Hepatocyte (in vitro differentiated cells): ENCODE measurements at places on chromosomes 4 and X.

GRCh38 chr4:72817012-72817411 lies 248.0 kb upstream of the ADAMTS3 start:
- no peak for DNase-seq

GRCh38 chr4:184805462-184806228 lies 20.1 kb downstream of the ACSL1 start:
- peak; percentile 57 for DNase-seq

- DNase-seq = no peak
These were observed 25.3 kb downstream of the ARHGAP24 start for GRCh38 chr4:85500110-85500867.

- DNase-seq = no peak
These were observed 105.1 kb upstream of the ARHGAP24 start for GRCh38 chr4:85369703-85370380.

GRCh38 chr4:12123707-12124106 lies 695.0 kb upstream of the HS3ST1 start:
- DNase-seq = no peak

GRCh38 chrX:10508891-10509290 lies 111.5 kb downstream of the MID1 start:
- DNase-seq = no peak

GRCh38 chrX:23292354-23292987 lies 42.2 kb upstream of the PTCHD1 start:
- no peak for DNase-seq

GRCh38 chr4:8594097-8595038 lies 1.8 kb downstream of the CPZ start:
- peak; percentile 86 for DNase-seq

DNA sequence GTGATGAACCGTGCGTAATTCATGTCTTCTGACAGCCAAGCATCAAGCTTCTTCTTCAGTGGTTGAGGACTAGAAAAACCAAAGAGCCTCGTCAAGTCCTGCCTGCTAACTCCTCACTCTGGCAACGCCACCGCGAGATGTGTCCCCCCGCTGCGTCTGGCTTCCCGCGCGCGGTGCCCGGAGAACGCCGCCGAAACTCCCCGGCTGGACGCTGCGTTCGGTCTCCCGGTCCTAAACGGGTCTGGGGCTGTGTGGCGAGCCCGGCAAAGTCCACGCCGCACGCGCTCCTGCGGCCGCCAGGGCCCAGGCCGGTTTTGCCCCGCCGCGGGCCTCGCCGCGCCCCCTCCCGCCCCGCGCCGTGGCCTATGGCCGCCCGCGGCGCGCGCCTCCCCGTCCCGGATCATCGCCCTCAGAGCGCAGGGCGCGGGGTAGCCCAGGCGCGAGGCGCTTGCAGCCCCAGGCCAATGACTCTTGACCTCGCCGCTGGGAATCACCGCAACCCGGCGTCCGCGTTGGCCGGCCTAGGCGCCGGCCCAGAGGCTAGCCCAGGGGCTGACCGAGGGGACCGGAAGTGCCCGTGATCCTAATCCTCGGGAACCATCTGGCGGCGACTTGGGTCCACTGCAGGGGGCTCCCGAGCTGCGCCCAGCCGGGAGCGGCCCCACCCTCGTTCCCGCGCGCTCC lies at the start of gene AADAT:
TSS of gene AADAT (minus strand) at position 289 of the 684 bp plus-strand sequence. CDS start at position 23, 266 bp downstream.
- peak; percentile 91 for DNase-seq

DNA sequence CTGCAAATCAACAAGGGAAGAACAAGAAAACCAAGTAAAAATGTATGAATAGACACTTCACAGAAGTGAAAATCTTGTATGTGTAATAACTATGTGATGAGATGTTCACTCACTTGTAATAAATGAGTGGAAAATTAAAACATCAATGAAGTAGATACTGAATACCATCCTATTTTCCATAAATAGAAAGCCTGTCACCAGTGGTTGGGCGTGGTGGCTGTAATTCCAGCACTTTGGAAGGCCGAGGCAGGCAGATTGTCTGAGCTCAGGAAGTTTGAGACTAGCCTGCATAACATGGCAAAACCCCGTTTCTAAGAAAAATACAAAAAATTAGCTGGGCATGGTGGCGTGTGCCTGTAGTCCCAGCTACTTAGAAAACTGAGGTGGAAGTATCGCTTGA lies 53.5 kb upstream of the SOD3 start:
- no peak for DNase-seq

GRCh38 chr4:78560296-78560963 lies 8.9 kb downstream of the ANXA3 start:
- DNase-seq = peak; percentile 65

DNA sequence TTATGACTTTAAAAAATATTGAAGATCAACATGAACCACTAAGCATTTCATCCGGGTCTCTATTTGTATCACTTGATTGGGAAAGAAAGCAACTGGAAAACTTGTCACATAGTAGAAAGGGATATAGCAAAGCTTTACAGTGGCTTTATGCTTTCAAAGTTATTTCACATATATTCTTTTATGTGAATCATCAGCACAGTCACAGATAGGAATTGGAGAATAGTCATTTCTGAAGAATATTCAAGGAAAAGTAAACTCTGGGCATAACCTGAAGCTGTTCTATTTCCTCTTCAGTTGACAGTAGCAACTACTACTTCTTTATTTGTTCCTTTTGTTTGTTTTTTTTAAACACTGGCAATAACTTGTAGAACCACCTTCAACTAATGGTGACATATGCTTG lies 50.5 kb downstream of the MND1 start:
- DNase-seq = no peak

DNA sequence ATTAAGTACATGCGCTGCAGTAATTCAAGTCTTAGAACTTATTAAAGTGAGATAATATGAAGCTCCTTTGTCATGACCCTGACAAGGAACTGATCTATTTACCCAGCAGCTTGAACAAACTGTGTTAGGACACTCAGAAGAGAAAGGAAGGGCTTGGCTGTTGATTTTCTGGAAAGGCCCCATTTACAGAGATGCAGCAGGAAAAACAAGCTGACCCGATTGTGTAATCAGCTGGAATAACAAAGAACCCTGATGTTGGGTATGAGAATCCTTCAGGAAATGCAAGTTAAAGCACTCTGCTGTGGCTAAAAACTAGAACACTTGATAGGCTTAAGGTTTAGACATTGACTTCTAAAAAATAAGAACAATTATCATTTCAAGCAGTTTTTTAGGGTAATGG lies 64.8 kb downstream of the TBC1D9 start:
- no peak for DNase-seq

- no peak for DNase-seq
These were observed 9.6 kb upstream of the TSPYL2 start for GRCh38 chrX:53072418-53073114.

DNA sequence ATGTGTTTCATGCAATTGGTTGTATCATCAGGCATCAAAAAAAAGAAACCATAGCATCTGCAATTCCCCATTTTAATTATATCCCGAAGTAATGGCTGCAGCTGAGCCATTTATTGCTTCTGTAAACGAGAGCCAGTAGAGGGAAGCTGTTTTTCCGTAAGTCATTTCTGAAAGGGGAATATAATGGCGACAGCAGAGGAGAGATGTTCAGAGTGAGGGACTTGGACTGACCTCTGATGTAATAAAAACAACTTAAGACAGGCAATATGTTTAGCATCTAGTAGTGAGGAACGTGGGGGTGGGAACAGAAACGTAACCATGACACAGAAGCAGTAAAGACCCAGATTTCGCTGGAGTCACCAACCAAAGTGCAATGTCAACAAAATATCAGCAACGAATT lies 31.5 kb upstream of the NAA11 start:
- no peak for DNase-seq

- no peak for DNase-seq
These were observed 272.1 kb upstream of the AGTR2 start for GRCh38 chrX:115898382-115899001.

GRCh38 chr4:13944095-13944511 lies 316.6 kb upstream of the BOD1L1 start:
- no peak for DNase-seq

DNA sequence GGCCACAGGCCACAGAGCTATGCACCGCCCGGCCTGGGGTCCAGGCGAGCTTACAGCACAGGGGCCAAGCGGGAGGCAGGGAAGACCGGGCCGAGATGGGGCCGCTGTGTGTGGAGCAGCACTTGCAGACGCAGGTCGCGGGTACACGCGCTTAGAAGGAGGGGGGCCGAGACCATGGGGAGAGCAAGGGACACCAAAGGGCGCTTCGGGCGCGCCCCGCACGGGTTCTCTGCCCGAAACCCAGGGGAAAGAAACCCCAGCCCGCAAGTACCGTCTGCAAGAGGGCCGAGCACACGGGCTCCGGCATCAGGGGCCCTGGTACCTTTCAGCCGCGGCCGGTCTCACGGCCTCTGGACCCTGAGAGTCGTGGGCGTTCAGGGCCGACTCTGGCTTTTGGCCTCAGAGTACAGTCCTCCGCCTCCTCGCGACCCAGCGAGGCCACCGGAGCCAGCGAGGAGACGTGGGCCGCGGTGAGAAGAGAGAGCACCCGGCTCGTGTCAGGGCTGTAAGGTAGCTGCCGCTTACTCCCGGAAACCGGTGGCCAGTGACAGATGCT lies 342 bp downstream of the EOLA2 start:
- peak; percentile 37 for DNase-seq

DNA sequence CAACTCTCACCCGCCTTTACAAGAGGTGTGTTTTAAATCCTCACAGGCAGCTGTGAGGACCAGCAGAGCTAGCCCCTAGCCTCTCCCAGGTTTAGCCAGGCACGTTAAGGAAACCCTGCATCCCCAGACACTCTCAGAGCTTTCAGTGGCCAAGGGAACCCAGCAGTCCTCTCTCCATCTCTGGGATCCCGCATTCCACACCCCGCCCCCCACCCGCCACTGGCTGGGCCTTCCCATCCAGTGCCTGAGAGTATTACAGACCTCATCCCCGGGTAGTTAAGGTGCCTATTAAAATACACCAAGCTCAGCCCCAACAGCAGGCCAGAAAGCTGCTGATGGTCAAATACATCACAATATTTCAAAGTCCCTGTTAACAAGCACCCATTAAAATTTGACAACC lies 256.2 kb downstream of the BCOR start:
- no peak for DNase-seq

DNA sequence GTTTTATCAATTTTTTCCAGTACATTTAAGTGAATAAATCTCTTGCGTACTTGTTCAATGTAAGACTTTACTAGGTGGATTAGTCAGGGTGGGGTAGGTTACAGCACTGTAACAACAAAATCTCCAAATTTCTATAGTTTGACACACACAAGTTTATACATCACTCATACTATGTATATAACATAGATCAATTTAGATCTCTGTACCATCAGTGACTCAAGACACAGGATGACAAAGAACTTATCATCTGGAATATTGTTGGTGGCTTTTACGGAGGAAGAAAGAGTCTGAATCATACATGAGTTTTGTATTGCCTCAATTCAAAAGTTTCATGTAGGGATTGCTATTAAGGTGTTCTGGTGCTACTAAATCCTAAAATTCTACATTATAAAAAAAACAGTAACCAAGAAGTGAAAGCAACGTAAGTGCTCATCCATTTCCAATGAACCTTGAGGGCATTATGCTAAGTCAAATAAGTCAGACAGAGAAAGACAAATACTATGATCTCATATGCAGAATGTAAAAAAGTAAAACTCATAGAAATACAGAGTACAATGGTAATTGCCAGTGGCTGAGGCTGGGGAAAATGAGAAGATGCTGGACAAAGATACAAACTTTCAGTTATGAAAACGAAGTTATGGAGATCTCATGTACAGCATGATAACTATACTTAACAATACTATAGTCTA lies 98.0 kb upstream of the DKK2 start:
- no peak for DNase-seq

GRCh38 chrX:146396409-146396808 lies 413.2 kb upstream of the CXorf51B start:
- DNase-seq = no peak

DNA sequence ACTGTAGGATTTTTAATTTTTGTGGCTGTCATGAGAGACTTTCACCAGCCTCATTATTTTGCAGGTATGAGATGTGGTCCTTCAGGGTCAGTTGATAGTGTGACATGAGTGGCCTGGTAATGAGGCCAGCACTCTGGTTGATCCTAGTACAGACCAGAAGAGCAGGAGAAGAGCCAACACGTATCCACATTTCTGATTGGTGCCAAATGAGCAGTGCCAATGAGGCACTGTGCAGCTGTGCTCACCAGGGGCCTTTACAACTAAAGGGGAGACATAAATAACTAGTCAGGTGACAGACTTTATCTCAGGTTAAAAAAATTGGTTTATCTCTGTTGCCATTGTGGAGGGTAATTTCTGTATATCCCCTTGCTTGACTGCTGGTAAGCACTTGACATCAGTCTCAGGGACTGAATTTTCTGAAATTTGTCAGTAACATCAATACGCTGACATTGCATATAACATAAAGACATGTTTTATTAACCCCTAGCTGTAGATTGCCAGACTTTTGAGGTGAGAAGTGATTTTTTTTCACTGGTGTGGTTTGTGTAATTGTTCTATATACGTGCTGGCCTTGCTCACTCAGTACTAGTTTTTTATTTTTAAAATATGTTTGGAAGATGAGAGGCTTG lies 101.2 kb downstream of the AFF1 start:
- no peak for DNase-seq

DNA sequence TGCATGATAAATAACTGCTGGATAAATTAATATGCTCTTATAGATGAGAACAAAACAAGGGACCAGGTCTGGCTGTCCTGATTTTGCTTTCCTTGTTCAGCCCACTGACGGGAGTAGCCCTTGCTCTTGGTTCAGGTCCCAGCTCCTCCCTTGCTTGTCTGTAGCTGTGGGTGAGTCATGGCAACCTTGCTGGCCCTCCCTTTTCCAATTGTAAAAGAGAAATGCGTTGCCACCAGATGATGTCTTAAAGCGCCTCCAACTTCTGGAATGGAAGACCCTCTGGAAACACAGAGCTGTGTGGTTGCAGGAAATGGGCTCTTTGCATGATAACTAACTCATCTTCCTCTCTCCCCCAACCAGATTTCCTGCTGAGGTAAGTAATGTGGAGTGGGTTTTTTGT lies 171.4 kb downstream of the AASDH start:
- peak; percentile 69 for DNase-seq

GRCh38 chrX:22526339-22526738 lies 253.6 kb downstream of the CBLL2 start:
- no peak for DNase-seq

GRCh38 chrX:119467433-119467832 lies 811 bp upstream of the SLC25A5 start:
- DNase-seq = no peak

DNA sequence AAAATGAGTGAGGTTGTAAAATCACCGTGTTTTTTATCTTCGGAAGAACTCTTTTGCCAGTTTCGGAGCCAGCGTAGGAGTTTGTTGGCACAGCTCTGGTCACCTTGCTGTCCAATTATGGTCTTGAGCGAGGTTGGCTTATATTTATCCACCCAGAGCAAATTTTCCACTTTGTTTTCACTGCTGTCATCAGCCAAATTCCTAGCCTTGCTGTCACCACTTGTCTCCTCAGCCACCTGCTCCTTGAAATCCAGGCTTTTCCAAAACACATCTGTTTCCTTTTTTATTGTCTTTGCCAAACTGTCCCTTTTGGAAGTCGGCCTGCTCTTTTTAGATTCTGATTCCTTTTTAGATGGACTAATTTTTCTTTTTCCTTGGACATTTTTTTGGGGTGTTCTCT lies 57.6 kb downstream of the RFC1 start:
- no peak for DNase-seq

- DNase-seq = no peak
These were observed 40.9 kb upstream of the MSX1 start for GRCh38 chr4:4818415-4819212.
